Hematopoietic multipotent progenitor cell treated with erythropoietin and hydrocortisone succinate and interleukin-3 and kit ligand, for 6 days (in vitro differentiated cells): ENCODE measurements at places on chromosomes 7 and 10.

GRCh38 chr10:62093863-62094291 lies 174.8 kb downstream of the RTKN2 start:
- no peak for DNase-seq

DNA sequence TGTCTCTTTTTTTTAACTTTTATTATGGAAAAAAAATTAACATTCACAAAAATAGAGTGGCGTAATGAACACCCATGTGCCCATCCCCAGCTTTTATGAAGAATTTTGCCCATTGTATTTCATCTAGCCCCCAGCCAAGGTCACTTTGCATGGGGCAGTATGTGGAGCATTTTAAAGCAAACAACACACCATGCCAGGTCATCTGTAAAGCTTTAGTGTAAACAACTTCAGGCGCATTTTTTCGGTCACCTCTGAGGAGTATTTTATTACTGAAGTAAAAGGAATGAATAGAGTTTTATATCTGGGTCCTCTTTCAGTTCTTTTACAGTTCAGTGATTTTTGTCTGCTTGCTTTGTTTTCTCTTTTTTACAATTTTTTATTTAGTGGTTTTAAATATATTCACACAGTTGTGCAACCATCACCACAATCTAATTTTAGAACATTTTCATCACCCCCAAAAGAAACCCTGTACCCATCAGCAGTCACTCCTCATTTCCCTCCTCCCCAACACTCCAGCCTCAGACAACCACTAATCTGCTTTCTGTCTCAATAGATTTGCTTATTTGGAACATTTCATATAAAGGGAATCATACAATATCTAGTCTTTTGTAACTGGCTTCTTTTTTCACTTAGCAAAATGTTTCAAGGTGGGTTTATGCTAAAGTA lies 87.9 kb downstream of the SLC37A3 start:
- no peak for DNase-seq

GRCh38 chr7:155652156-155653114 lies 8.0 kb downstream of the RBM33 start:
- DNase-seq: no peak

GRCh38 chr7:138515001-138515528 lies 55.0 kb downstream of the TRIM24 start:
- peak; percentile 48 for DNase-seq

DNA sequence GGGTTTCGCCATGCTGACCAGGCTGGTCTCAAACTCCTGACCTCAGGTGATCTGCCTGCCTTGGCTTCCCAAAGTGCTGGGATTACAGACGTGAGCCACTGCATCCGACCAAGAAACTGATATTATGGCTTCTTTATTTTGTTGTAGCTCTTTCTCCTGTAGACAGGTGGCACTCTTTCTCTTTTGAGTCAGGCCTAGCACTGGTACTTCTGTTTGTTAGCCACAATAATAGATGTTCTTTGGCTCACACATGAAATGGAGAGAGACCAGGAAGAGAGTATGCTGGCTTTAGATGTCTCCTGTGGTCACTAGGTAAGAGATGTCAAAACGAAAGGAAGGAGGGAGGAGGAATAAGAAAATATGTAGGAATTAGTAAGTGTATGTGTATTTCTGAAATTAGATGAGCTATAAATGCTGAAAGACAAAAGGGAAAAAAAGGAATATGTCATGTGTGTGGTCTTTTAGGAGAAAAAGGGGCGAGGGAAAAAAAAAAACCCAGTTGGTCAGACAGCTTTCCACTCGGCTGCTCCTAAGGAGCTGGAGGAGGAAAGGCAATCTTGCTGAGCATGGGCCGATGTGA lies 78.7 kb downstream of the CLEC2L start:
- peak; percentile 73 for DNase-seq
